T1000 (cell line): ENCODE measurements at places on chromosomes 16 and 17.

- DNase-seq, result no peak
These were observed 11.2 kb downstream of the NAGPA start for GRCh38 chr16:5022521-5022920.

DNA sequence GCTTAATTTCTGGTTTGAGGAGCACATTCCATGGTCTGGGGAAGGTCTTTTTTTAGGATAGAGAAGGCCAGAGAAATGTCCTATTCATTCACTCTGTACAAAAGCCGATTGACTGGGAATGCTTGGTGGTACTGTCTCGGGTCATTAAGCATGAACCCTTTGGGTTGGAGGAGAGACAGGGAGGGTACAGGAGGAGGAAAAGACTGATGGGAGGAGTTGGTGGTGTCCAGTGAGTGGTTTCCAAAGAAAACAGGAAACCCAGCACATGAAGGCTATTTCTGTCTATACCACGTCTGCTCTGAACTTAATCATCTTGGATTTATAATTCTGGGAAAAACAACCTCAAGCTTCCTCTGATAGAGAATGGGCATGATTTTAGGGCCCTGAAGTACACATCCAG, 111.9 kb downstream of the XYLT1 start:
- DNase-seq, result no peak

DNA sequence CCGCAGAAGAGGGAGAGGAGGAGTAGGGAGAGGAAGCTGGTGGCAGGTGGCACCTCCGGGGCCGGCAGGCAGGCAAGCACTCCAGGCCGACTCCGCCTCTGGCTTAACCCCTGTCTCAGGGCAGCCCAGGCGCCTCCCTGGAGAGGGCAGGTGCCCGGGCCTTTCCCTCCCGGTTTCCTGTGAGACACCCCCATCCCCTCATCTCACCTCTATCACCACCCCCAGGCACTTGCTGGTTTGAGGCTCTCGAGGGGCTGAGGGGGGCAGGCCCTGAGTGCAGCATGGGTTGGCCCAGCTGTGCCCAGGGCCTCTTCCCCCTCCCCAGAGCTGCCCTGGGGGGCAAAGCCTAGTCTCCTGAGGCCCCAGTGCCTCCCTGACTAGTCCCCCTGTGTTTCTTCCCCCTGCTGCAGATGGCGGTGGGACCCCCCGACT, 6.0 kb downstream of the DOC2A start:
- no peak for DNase-seq

- no peak for DNase-seq
These were observed 41.8 kb downstream of the TANGO6 start for GRCh38 chr16:68884861-68885720.

DNA sequence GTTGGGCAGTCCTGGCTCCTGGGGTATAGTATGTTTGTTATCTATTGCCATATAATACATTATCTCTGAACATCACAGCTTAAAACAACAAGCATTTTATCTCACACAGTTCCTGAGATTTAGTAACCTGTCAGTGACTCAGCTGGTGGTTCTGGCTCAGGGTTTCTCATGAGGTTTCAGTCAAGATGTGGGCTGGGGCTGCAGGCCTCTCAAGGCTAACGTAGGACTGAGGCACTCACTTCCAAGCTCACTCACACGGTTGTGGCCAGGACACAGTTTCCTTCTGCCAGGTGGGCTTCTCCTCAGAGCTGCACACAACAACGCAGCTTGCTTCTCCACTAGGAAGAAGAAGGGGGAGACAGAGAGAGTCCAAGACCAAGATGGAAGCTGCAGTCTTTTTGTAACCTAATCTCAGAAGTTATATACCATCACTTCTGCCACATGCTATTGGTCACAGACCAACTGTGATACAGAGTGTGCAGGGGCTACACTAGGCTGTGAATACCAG, 10.3 kb upstream of the MED13 start:
- DNase-seq, result no peak

DNA sequence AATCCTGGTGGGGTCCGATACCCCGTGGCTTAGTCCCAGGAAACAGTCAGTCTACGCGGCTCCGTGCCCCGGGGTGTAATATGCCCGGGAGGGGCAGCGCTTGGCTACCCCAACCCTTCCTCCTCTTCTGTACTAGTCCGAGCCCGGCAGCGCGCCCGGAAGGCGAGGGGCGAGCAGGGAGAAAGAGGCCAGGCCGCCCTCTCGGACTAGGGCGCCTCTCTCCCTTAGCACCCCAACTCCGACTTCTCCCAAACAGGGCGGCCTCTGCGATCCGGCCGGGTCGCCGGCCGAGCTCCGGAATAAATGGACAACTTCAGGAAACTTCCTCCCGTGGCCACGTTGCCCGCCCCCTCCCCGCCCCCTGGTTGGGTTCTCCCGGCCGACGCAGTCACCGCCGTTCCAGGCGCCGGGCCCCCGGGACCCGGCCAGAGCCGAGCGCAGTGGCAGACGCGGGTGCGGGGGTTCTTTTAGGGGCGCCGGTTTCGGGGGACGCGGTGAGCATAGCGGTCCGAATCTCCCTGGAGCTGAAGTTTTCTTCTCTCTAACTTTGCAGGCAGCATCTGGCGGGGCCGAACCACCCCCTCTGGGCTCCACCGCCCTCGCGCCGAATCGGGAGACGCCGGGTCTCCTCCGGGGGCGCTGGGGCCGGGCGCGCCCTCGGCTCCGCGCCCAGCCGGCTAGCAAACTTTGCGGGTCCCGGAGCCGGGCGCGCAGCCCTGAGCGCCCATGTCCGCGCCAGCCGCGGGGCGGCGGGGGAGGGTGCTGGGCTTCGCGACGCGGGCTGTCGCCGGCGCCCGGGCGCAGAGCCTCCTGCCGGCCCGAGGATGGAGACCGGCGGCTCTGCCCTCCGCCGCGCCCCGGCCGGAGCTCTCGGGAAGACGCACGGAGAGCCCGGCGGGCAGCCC, at the start of gene SDK2:
TSS of gene SDK2 (minus strand) at position 301 of the 905 bp plus-strand sequence. CDS start 357 bp downstream, outside the sequence.
- no peak for DNase-seq

DNA sequence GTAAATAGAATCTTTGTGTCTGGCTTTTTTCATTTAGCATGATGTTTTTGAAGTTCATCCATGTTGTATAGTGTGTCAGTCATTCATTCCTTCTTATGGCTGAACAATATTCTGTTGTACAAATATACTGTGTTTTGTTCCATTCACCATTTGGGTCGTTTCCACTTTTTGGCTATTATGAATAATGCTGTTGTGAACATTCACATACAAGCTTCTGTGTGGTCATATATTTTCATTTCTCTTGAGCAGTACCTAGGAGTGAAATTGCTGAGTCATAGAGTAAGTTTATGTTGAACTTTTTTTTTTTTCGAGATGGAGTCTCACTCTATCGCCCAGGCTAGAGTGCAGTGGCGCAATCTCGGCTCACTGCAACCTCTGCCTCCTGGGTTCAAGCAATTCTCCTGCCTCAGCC, 32.3 kb upstream of the TAOK1 start:
- no peak for DNase-seq

GRCh38 chr17:75849724-75850123, 5.4 kb downstream of the WBP2 start:
- no peak for DNase-seq

DNA sequence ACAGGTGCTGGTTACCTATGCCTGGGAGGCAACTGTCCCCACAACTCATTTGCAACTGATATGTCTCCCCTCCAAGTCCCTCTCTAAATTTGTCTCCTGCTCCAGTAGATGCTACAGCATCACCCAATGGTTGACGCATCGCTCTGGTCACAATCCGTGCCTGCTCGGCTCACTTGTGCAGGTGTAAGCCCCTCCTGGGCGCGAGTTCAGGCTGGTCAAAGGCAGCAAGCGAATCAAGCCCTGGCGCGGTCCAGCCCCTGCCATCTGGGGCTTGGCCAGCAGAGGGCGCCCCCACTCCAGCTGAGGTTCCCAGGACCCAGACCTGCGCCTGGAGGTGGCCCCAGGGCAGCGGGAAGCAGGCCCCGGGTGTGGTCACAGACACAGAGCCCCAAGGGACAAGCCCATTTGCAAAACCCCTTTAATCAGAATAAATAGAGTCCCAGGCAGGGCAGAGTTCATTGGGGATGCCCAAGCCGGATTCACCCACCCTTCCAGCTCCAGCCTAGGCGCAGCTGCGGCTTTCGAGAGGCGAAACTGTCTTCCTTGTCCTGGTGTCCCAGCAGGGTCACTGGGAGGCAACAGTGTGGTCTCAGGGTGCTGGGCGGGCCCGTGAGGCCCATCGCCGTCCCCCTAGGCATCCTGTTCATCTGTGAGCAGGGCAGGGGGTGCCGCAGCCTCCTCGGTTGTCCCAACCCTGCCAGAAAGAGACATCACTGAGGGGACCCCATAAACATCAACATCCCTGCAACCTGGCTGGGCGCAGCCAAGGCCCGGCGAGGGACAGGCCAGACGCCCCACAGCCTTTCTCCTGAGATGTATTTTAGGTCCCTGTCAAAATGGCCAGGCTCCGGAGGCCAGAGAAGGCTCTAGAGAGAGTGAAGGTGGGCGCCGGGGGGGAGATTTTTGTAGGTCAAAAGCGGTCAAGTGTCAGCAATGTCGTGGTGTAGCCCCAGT, 15.8 kb downstream of the TMC6 start:
- DNase-seq, result peak; percentile 69

DNA sequence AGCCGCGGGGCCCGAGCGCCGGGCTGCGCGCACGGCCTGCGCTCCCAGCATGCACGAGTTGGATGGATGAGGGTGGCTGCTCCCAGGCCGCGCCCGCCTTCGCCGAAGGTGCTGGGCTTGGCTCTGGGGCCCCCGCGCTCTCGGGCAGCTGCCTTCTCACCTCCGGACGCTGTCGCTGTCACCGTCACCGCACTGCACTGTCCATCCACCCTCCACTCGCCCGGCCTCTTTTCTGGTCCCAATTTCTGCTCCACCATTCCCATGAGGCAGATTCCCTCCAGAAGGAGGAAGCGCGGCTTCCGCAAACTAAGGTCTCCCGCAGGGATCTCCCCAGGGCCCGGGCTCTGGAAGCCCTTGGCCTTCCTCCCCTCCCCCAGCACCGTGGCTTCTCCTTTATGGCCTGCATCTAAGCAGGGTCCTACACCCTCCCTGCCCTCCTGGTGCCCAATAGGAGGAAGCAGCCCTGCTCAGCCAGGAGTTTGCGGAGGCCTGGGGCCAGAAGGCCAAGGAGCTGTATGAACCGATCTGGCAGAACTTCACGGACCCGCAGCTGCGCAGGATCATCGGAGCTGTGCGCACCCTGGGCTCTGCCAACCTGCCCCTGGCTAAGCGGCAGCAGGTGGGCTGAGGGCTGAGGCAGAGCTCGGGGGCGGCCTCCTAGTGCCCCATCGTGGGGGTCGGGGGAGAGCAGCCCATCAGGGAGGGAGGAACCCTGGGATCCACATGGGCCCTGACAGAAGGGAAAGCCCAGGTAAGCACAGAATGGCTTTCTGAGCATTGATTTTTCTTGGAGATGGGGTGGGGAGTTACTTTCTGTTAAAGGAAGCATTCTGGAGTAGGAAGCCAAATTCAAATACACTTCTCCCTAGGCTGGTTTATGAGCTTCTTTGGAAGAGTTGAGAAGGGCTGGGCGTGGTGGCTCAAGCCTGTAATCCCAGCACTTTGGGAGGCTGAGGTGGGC, 899 bp downstream of the ACE start:
- DNase-seq, result no peak

DNA sequence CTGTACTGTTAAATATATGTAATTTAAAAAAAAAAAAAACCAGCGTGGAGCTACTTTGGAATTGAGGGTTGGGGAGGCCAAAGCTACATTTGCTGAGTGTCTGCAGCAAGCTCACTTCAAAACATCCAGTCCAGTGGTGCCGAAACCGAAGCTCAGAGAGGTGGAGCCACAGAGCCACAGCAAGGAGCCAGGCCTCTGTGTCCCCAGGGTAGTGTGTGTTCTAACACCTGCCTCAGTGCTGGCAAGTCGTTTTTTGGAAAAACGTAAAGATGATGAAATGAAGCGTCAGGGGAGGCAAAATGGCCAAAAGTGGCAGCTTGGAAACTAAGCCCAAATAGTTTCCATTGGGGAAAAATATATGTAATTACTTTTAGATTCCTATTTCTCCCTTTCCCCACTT, 36.1 kb upstream of the MRC2 start:
- DNase-seq, result no peak

GRCh38 chr17:29567304-29567553, 392 bp upstream of the ABHD15 start:
- no peak for DNase-seq

- DNase-seq, result no peak
These were observed 108.0 kb upstream of the GOT2 start for GRCh38 chr16:58842156-58842555.

DNA sequence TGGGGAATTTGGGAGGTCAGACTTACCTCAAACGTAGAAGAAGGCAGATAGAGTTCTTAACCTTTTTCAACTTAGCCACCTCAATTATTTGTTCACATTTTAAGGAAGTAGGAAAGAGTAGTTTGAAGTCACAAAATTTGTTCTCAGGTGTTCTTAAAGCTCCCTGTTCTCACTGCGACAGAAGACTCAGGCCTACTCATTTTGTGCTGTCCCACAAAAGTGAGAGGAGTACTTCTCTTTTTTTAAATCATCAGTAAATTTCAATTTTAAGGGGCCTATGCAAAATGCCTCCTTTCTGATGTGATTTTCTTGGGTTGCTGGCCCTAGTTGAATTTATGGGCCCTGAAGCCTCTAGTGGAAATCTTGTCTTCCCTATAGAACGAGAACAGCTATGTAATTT, 133.4 kb downstream of the MAP2K6 start:
- no peak for DNase-seq

DNA sequence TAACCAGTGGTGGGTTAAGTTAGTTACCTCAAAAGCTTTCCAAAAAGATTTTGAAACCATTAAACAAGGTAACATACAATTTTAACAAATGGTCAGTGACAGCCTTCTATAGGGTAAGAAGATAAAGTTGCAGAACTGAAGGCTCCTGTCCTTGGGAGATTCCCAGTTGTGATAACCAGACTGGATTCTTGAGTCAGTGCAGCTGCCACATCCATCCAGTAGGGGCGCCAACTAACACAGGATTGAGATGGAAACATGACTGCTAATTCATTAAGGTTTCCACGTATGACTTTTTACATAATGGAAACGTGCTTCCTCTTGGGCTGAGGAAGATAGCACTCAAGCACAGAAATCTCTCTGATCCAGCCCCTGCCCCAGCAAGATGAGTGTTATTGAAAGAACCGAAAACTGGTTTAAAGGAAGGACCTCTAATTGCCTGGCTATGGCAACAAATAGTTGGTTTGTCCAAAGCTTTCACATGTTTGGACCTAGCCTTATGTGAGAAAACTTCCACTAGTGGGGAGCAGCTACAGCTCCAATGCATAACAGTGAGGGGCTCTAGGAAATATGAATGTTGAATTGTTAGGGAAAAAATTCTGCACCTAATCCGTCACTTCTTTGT, 269.8 kb upstream of the MYOCD start:
- DNase-seq, result no peak

DNA sequence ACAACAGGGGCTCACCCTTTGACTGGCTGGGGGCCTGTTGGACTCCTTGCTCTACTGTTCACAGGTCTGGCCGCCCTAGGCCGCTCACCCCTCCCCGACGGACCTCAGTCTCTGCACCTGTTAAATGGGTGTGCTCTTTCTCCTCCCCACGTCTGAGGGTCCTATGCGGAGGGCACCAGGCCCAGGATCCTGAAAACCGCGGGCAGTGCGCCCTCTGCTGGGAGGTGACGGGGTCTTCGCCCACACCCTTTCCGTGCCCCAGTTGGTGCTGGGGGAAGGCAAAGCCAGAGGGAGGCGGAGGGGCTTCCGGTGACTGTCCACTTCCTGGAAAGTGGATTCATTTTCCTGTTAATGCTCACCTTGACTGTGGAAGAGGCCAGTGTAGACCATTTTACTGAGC, 1010.9 kb downstream of the KCNJ18 start:
- no peak for DNase-seq
